ENCODE measurements at places on chromosomes 12 and 14.

DNA sequence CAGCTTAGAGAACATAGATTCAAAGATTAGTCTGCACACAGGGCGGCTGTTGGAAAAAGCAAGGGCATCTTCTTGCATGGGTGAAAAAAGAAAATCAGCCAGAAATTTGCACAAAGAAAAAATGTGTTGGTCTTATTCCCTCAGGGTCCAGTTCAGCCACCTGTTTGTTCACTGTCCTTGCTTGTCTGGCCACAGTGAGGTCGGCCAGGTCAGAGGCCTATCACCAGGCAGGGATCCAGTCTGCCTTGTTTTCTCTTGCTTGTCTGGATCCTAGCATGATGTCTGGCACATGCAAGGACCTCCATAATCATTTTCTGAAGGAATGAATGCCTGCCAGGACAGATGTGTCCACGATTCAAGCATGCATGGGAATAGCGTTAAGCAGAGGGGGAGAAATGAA, 359.1 kb upstream of the TBX3 start:
- no peak for DNase-seq

- DNase-seq: no peak
Measured at GRCh38 chr12:76519538-76519937, 40.0 kb downstream of the OSBPL8 start.

DNA sequence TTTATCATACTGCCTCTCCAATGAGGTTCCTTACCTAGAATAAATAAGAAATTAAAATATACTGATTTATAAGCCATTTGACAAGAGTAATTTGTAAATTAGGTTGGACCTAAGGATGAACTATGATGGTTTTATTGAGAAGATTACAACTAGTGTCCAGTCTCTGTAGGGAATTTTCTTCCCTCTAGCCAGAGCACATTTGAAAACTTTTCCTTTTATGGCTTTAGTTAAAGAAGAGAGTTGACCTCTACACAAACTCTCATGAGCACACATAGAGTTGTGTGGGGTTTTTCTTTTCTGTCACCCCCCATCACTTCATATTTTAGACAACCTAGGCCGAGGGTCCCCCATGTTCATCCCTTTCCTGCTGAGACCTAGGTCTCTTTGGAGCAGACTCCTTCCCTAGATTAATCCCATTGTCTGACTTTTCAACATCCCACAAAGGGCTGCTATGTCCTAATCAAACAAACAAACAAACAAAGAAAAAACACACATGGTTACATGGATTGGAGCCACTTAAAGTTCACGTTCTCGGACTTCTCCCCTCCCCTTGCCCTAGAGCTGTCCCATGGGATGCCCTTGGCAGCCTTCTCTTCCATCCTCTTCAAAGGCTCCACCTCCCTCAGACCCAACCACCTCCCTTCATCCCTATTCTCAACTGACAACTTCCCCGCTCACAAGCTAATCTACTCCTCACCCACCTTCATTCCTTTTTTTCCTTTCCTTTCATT, 40.7 kb downstream of the GPR135 start:
- no peak for DNase-seq

GRCh38 chr14:59398841-59399240, 66.3 kb downstream of the GPR135 start:
- no peak for DNase-seq

DNA sequence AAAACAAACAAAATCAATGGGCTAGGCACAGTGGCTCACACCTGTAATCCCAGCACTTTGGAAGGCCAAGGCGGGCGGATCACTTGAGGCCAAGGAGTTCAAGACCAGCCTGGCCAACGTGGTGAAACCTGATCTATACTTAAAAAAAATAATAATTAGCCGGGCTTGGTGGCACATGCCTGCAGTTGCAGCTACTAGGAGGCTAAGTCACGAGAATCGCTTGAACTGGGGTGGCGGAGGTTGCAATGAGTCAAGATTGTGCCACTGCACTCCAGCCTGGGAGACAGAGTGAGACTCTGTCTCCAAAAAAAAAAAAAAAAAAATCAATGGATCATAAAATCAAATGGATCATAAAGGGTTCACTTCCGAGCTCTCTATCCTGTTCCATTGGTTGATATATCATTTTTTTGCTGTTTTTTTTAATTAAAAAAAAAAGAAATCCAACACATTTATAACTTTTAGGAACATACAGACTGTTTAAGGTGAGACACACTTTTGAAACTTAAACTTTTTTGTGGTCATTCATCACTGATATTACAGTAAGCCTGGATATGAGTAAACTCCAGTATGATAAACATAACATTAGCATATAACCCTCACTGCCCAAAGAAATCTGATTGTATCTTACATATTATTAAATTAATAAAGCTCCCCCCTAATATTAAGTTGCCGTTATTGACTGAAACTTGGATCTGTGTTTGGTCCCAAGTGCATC, 22.1 kb downstream of the MOK start:
- no peak for DNase-seq

DNA sequence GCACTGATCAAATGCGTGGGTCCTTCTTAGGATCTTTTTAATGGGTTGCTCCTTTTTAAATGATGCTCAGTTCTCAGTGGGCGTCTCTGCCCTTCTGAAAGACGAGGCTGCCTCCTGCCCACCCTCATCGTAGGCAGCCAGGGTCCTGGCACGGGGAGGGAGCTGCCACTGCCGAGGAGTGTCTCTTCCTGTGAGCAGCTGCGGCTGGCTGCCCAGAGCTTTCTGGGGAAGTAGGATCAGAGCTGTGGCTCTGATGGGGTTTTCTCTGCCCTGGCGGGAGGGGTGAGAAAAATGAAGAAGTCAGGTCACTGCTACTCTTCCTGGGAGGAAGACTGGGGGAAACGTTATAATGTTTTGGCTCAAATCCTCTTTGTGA, 31.1 kb upstream of the BEGAIN start:
- DNase-seq: no peak

DNA sequence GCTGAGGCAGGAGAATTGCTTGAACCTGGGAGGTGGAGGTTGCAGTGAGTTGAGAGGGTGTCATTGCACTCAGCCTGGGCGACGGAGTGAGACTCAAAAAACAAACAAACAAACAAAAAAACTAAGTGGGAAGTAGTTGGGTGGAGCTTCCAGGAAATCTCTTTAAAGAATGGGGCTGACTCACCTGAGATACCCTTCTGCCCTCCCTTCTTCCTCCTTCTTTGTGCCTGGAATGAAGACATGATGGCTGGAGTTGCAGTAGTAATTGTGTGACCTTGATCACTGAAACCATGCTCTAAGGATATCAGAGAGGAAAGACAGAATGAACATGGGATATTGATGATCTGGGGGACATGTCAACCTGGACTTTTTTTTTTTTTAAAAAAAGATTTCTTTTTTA, 87.6 kb upstream of the MED13L start:
- no peak for DNase-seq

GRCh38 chr12:79841248-79841877, 93.5 kb downstream of the PPP1R12A start:
- DNase-seq: no peak

DNA sequence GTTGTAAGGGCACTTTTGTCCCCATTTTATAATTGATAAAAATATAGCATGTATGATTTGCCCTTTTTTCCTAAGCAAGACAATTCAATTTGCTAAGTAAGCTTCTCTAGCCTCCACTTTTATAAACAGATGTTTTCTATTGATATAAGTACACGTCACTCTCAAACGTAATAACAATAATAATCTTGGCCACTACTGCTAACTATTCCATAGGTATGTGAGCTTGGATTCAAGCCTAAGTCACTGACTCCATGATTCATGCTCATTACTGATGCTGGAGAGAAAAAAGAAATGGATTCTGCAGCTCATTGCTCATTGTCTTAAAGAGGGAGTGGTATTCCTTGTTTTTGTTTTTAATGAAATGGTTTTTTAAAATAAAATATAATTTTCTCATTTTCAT, 661.0 kb downstream of the GALC start:
- no peak for DNase-seq

DNA sequence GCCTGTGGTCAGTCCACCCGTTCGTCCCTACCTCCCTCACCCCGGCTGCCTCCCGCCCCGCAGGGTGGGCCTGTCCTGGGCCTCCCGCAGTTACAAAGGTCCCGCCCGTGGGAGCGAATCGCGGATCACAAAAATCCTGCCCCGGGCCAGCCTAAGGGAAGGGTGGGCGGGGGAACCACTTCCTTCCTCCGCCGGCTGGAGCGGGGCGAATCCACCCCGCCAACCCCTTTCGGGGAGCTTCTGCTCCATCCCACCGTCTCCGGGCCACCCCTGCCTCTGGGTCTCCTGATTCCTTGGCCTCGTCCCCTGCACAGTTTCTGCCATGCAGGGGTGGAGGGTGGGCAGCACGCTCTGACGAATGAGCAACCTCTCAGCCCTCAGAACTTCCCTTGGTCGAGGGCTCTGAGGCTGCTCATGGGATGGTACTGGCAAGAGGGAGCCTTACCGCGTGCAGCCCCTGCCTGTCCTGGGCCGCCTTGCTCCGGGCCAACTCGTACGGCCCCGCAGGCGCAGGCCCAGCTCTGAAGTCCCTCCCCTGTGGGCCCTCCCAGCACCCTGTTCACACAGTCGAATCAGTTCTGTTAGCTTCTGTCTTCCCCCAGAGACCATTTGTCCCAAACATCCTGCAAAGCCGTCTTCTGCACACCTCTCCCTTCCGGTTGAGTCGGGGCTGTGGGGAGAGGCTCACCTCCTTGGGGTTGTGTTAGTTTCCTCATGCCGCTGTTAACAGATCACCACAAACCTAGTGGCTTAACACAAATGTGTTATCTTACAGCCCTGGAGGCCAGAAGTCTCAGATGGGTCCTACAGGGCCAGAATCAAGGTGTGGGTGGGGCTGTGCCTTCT, 589 bp upstream of the HVCN1 start:
- no peak for DNase-seq

- no peak for DNase-seq
Measured at GRCh38 chr12:90972226-90972625, 17.2 kb upstream of the CCER1 start.

Measured in cortex of kidney (tissue), 1 donor.